Kasumi-1 (cell line): ENCODE measurements at places on chromosomes 11 and 22.

GRCh38 chr11:11993839-11994238 is 14.6 kb downstream of the DKK3 start:
- DNase-seq = no peak

DNA sequence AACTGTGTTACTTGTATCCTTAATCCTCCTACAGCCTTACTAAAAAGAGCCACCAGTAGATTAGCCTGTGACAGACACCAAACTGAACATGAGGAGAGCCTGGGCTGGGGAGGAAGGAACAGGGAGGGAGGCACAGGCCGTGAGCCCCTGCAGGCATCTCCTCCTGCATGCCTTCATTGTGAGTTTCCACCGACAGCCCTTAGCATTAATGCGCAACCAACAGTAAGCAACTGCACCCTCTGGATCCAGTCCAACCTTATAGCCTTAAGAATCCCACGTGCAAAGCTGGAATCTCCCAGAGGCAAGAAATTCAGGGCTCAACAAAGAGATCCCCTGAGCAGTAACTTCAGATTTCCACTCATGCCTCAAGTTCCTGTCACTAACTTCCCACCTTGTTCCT is 84.6 kb downstream of the ETS1 start:
- DNase-seq = no peak

DNA sequence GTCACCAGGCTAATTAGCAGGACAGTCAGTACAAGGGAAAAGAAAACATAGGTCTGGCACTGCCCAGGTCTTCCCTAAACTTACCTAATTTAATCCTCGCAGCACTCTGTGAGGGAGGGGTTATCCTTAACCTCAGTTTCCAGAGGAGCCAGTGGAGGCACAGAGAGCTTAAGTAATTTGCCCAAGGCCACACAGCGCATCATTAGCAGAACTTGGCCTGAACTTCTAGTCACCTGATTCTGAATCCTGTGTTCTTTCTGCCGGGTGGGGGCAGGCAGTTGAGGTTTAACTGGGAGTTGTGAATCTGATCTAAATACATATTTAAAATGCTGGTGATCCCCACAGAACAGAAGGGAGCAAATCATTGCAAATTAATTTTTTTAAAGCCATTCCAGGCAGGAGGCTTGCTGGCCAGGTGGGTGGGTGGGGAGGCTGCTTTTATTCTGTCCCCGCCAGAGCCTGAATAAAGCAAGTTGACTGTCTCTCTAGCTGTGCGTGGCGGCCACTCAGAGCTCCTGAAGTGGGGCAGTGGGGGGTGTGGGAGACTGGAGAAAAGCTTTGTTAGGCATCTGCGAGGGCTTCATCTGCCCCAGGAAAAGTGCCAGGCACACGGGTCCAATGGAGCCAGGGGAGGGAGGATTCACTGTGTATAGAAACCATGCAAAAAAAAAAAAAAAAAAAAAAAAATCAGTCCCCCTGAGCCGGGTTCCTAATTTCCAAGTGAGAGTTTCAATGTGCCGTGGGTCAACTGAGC is 66.1 kb downstream of the NFAM1 start:
- DNase-seq = no peak

DNA sequence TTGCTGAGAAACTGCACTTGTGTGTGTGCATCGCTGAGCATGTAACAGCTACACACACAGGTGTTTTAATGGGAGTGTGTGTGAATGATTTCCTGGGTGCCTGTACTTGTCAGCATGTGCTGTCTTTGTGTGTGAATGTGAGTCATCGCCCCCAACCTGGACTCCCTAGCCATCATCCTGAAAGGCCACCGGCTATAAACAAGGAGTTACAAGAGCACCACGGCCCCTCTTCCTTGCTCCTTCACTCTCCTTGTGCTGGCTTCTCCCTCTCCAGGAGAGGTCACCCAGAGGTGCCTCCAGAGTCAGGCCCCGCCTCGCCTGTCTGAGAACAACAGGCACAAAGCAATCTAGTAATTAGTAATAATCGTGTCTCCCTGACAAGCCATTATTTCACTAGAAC is 419.2 kb downstream of the BUD13 start:
- no peak for DNase-seq

- DNase-seq = peak; percentile 67
Observed at GRCh38 chr11:32056438-32056837, 34.4 kb upstream of the RCN1 start.

GRCh38 chr11:132115454-132115853 is 745.0 kb downstream of the NTM start:
- no peak for DNase-seq

DNA sequence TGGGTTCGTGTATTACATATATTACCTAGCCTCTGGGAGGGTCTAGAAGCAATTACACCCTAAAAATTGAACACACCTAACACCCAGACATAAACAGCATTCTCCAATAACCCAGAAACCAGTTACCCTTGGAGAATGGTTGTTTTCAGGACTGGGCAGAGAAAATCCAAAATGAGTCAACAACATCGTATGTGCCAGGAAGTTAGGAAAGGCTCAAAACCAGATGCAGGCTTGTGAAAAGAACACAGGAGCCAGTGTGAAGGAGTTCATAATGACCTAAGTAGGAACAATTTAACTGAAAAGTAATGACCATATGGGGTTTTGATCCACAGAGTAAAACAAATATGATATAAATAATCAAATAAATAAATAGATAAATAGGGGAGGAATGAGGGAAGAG is 5.1 kb upstream of the CLPB start:
- DNase-seq = no peak

DNA sequence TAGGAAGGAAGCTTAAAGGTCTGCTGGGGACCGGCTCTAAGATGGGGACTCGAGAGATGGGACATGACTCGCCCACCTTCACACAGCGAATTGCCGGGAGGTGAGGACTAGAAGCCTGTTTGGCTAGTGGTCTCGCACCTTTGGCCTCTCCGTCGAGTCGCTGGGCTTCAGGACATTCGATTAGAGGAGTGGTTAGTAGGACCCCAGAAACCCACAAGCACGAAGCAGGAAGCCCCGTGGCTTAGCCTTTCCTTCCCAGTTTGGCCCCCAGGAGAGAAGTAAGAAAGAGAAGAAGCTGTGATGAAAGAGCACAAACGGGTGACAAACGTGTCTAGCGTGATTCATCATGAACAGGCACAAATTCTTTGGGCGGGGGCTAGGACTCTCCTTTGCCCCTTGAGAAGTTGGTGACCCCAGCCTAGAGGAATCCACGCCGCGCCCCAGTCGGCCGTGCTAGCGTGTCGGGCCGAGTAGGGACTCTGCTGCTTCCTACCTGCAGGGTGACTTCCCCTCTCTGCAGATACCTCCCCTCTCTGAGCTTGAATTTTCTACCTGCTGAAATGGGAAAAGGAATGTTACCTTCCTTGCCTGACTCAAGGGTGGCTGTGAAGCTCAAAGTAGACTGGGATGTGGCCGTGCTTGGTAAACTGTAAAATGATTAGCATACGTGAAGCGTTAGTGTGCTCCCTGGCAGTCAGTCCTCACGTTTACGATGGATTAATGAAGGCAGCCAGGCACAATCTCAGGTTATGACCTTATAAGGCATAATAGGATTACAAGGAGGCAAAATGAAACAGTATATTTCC is 1.1 kb upstream of the ADM start:
- peak; percentile 23 for DNase-seq

DNA sequence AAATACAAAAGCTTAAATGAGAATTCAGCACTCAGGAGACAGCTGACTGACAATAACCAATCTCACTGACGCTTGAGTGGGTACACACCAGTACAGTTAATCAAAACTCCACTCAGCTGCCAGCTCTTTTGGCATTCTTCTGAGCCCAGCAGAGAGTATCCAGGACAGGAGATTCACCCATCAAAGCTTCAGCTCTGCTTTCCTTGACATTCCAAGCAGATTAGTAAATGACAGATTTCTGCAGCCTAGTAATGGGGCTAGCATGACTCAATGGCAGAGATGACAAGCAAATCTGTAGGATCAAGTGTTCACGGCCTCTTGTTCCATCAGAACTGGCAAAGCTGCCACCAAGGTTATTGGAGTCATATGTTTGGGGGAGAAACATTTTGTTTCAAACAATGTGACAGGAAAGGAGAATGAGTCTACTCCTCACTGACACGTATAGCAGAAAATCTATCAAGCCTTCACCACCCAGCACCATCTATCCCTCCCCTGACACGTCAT is 420.0 kb downstream of the DYNC2H1 start:
- no peak for DNase-seq

DNA sequence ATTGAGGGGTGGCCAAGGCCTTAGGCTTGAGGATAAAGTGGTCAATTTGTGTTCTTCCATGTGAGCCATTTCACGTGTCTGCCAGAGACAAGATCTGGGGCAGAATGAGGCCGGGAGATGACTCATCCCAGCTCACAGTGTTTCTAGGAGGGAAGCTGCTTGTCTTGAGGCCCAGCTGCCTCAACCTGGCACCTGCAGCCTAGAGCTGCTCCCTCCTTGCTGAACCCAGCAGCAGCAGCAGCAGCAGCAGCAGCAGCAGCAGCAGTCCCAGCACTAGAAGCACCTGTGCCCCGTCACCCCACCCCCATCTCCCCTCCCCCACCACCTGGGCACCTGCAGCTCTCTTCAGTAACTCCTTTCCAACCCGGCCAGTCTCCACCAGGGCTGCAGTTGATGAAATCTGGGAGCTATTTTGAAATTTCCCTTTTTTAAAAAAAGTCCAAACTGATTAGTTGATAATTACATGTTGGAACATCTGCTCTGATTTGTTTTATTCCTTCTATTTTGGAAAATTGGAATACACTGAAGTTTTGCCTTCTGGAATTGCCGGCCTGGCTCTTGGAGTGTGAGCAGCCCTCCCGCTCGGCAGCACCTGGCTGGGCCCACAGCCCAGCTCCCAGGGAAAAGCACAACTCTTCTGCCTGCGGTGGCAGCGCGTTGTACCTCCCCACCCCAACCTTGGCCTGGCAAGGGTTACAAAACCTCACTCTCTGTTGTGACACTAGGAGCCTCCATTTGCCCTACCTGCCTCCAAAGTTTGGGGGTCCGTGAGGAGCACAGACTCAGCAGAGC is 143.5 kb downstream of the NXPE2 start:
- DNase-seq = no peak

DNA sequence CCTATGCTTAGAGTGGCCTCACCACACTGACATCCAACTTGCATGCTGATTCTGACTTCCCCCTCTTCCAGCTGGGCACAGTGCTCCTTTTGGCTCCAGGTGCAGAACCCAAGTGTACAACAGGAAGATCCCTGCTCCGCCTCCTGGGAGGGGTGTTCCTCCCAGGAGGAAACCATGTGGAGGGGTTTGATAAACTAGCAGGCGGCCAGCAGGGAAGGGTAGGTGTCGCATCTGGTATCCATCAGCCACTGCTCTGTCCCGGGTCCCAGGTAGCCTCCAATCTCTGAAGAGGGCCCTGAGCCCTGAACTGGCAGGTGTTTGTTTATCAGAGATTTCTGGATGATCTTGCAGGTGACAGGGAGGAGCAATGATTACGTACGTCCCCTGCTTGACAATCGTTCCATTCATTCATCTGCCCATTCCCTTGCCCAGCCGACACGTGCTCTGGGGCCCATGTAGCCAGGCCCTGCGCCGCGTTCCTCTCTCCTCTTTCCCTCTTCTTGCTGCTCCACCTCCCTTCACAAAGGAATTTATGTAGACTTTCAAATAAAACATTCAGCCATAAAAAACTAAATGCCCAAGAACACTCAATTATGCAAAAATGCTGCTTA is 41.2 kb upstream of the MICAL2 start:
- no peak for DNase-seq

DNA sequence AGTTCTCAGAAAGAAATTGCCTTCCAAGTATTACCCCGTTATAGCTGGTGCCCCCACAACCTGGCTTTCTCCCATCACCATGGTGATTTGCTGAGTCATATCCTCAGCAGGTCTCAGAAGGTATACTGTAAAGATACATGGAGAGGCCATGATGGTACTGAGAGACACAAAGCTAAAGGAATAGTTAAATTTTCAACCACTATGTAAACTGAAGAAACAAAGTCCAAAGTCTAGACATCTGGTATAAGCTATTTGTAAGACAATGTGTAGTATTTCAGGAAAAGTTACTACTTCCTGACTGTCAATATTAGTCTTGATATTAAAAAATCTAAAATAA is 377.1 kb downstream of the DCDC1 start:
- DNase-seq = no peak

DNA sequence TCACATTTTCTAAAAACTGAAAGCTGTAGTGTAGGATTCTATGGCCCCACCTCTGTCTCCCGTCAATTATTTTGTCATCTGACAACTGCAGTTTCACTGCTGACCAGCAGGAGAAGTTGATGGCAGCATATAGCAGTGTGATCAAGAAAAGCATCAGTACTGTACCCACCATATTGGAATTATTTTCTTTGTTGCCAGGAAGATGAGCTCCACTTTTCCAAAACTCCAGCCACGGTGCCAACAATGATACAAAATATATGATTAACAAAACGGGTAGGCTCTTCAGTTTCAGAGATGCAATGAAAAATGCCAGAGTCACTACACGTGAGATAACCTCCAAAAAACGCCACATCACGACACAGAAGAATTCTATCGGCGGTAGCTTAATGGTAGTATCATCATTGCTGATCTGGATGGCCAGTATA is 41.3 kb downstream of the XKR3 start:
- peak; percentile 53 for DNase-seq

DNA sequence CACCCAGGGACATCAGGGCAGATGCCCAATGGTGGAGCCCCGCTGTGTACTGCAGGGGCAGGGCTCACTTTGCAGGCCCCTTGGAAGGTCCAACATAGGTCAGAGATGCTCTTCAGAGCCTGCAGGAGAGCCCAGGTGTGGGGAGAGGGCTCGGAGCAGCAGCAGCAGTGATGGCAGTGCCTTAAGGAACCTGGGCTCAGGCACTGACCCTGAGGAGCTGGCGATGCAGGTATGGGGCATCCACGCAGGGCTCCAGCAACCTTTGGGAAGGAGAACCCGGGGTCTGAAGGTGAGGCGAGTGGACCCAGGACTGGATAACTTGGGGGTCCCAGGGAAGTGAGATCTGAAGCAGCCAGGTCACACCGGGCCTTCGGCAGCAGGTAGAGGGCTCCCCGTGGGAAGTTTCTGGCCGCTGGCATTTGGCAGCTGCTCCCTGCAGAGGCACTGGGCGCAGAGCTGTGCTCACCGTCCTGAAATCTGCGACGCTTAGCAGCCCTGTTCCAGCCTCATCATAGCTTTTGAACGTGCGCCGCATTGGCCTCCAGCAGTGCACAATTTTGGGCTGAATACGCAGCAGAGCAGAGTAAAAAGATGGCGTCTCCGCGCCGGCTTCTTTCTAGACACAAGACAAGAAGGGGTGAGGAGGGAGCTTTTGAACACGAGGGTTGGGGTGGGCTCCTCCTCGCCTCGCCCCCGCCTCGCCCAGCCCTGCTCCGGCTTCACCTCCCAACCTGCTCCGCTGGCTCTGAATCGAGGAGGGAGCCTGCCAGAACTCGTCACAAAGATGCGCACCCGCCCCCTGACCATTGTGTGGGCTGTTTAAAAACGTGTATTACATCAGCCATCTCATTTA is 118.8 kb downstream of the MPPED1 start:
- no peak for DNase-seq

- no peak for DNase-seq
Observed at GRCh38 chr22:30949934-30950660, 18.5 kb downstream of the MORC2 start.

DNA sequence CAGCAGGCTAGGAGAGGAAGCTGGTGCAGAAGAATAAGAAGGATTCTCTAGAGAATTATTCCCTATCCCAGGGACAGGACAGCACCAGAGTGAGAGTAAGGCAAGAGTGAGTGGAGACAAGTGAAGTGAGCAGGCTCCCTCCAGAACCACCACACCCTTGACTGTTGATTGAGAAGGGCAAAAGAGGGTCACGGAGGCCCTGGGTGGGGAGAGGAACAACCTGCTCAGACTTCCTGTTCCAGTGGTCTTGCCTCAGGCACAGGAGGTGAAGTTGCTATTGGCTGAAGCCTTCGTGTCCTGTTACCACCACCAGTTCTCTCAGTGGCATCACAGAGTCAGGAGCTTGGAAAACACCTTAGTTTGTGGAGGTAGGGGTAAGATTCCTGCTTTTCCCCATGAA is 51.7 kb upstream of the CCDC89 start:
- DNase-seq = no peak
